ENCODE measurements at places on chromosomes 7 and 10.

DNA sequence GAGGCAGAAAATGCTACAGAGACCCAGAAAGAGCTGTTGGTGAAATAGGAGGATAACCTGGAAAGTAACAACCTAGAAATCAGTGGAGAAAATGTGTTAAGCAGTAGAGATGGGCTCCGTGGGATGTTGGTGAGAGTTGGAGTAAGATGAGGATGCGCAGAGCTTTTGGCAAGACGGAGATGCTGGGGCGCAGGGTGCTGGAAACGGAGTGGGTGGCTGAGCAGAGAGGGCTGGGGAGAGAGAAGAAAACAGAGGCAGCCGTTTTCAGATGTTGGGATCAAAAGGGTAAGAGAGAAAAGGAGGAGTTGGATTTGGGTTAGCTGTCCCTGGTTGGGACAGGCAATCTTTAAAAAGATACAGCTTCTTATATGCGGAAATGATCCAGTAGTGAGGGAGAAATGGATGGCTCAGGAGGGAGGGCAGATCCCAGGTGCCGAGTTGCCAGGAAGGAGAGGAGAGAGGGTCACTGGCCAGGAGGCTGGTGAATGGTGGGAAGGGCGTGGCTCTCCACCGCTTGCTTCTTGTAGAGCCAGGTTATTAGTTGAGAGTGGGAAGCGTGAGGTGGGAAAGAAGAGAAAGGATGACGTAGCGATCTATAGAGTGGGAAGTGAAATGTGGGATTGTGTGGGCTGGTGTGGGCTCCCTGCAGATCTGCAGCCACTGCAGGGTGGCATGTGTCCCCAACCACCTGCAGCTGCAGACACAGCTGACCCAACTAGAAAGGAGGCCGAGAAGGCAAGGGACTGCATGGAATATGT, 182.2 kb upstream of the SVIL start:
- DNase-seq: no peak

- DNase-seq: peak; percentile 62
Measured at GRCh38 chr10:101566333-101567164, 21.5 kb downstream of the POLL start.

DNA sequence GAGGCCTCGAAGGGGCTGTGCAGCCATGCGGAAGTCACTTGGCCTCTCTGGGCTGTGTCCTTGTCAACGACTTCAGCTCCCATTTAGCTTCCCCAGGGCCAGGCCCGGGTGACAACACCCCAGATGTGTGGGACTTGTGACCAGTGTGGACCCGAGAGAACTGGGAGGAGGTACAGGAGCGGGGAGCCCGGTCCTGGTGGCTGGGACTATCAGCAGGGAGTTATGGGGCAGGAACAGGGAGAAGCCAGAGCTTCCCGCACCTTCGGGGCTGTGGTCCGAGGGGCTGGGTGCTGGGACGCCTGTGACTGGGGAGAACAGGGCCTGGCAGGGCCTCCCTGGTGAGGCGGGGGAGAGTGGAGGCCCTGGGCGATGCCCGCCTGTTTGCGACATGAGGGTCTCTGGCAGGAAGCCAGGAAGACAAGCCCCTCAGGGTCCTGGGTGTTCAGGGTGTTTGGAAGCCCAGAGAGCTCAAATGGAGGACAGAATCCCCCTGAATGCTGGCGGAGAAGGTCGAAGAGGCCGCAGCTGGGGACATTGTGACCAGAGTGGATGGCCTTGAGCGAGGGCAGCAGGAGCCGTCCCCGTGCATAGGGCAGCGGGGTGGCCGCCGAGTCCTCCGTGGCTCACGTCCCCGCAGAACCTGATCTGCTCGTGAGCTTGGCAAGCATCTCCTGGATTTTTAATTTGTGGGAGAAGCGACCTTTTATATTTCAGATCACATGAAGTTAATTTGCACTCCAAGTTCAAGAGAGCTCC, 30.0 kb upstream of the PSMG3 start:
- no peak for DNase-seq

DNA sequence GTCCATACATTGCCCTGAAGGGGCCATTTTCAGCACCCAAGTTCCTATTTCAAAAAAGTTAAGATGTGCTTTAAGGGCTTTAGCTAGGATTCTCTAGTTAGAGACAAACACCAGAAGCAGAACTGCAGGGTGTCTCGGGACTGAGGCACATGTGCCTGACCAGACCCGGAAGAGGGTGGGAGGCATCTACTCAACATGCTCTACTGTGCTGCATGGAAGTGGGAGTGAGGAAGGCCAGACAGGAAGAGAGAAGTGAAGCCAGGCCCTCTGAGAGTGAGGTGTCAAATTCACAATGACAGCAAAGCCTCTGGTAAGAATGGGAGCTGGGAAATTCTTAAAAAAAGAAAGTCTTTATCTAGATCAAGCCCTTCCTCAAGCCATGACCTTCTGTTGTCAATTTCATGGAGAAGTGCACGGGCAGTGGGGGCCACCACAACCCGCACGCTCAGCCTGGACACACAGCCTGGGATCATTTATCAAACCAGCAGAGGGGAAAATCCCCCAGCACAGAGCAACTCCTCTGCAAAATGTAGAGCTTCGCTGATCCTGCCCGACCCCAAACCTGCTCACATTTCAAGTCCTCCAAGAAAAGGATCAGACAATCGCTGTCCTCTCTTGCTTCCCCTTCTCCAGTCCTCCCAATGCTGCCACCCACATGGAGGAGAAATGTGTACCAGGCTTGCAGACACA, 38.7 kb downstream of the PLXNA4 start:
- DNase-seq: no peak

DNA sequence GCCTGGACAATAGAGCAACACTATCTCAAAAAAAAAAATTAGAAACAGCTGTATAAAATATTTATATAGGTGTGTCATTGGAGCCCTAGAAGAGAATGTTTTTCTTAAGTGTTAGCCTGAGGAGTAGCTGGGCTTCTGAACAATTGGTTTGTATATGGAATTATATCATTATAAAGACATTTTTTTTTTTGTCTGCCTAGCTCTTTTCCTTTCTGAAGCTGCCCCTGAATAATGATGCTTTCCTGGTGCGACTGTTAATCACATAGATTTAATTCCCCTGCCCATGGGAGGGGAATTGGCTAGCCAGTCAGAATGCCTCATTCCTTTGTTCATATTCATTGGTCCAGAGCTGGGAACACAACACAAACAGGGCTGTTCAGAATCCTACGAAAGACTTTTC, 13.9 kb upstream of the ABCC2 start:
- DNase-seq: no peak

DNA sequence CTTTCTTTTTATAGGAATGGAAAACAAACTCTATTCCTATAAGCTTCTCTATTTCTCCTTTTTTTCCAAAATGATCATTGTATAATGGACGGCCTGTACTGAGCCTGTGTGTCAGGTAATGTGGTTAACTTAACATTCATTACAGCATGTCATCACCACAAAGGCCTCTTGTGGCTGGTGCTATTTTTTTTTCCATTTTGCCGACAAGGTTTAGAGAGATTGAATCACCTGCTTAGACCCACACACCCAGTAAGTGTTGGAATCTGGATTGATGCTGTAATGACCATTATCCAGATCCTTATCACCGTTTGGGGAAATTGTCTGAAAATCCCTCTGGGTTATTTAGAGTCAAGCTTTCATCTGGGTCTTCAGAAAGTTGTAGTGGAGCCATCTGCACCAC, 18.5 kb downstream of the AKR1B15 start:
- no peak for DNase-seq

- no peak for DNase-seq
Measured at GRCh38 chr7:43302773-43303460, 190.5 kb downstream of the HECW1 start.

- DNase-seq: no peak
Measured at GRCh38 chr10:76883596-76883995, 754.0 kb downstream of the KCNMA1 start.

All from WTC11 (cell line).